ENCODE measurements at places on chromosomes 2 and 18.
A peak's percentile ranks its signal among the peaks of the same experiment; 100 is the strongest.

DNA sequence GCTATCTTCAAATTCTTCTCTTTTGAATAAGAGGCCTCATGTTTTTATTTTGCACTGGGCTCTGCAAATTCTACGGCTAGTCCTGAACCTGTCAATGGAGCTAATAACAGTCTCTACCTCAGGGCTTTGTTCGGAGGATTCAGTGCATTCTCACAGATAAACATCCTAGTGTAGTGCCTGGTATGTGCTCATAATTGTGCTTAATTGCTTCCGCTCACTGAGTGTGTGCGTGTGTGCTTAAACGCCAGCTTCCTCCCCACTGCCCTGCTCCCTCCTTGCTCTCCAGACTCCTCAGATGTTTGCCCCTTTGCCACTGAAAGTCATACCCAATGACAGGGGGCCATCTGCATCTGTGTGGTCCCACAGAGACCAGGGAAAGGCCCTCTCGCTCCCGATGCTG is 6.7 kb downstream of the GYPC start:
- DNase-seq: no peak

DNA sequence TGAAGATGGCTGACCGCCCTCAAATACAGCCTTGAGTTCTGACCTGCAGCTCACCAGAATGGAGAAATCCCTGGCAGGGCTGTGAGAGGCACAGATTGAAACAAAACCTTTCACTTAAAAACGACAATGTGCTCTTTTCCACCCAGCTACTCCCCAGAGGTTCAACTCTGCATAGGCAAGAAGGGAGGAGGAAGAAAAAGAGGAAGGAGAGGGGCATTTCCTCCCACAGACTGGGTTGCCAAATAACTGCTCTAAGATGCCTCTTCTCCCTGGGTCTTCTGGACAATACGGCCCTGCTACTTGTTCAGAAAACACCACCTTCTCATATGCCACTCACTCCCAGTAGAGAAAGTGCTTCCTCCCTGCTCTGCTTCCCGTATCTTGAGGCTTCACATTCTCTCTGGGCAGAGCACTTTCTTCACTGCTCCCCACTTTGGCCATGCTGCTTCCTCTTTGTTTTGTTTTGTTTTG is 136.4 kb upstream of the SLC1A4 start:
- no peak for DNase-seq

GRCh38 chr2:235461763-235462414 is 32.0 kb upstream of the AGAP1 start:
- DNase-seq: no peak

DNA sequence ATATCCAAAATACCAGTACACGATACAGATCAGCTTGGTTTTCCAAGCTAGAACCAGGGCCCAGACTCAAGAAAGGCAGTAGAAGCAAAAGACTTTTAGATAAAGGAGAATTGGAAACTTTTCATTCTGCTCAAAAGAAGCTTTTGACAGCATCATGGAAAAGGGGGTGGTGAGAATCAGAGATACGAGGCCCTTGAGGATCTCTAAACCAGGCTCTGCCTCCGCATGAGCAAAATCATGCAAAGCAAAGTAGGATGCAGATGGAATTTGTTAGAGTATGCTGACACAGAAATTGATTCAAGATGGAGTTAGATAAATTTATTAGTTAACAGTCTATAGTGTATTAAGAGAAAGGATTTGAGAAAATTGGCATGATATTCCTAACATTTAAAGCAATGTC is 39.8 kb downstream of the FAM98A start:
- DNase-seq: peak; percentile 20

DNA sequence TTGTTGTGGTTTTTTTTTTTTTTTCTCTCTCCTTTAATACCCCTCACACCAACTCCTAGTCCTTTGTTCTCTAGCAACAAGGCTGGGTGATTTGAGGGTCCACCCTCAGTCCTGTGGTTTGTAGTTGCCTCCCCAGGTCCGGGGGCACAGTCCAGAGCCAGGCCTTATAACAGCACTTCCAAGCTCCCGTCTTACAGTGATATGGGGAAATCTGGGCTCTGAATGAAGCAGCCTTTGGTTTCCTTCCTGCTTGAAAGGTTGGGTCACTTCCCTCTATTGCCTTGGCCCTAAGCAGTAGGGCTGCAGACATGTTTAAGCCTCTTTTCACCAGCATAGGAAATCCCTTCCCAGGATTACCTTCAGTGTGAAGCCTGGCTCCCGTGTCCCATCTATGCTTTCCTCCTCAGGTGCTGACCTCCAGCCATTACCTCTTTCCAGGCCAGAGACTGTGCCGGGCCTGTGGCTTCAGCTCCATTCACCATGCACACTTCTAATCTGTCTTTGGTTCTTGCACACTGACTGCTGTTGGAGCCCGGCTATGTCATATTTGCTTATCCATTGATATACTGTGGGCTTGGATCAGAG is 21.2 kb upstream of the NTSR2 start:
- no peak for DNase-seq

GRCh38 chr2:139585101-139585500 is 804.9 kb upstream of the NXPH2 start:
- DNase-seq: no peak

GRCh38 chr18:12326711-12327460 is 18.8 kb downstream of the TUBB6 start:
- DNase-seq: no peak

GRCh38 chr2:172181840-172182239 is 79.1 kb upstream of the DLX2 start:
- no peak for DNase-seq

GRCh38 chr2:146730882-146731281 is 1113.9 kb upstream of the ACVR2A start:
- peak; percentile 9 for DNase-seq

DNA sequence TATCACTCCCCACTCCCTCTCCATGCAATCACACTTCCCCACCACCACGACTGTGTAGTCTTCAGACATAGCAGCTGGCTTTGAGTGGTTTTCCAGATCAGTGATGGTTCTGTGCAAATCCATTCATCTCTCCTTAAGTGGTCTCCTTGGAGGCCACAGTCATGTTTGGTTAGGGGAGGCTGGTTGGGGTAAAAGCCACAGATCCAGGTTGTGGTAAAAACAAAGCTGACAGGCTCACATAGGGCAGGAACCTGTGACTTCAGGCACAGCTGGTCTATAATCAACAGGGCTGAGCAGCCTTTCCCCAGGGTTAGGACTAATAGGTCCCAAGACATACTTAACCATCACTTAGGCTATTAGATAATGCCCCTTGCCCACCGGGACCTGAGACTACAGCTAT is 46.2 kb upstream of the FZD7 start:
- no peak for DNase-seq

DNA sequence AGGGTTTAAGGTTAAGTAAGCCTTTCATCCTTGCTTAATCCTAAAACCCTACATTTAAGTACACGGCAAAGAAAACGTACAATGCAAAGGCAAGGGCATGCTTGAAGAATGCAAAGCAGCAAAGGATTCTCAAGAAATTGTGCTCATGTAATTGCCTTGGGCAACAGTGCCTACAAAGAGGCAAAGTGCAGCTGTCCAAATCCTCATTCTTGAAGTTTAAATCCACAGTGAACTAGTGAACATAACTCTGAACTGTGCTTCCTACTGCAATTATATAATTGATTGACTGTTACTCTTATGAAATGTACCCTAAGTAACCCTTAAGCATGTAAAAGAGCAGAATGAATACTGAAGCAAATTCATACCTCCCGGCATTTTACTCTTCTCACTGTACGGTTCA is 85.4 kb downstream of the MAP3K20 start:
- no peak for DNase-seq

DNA sequence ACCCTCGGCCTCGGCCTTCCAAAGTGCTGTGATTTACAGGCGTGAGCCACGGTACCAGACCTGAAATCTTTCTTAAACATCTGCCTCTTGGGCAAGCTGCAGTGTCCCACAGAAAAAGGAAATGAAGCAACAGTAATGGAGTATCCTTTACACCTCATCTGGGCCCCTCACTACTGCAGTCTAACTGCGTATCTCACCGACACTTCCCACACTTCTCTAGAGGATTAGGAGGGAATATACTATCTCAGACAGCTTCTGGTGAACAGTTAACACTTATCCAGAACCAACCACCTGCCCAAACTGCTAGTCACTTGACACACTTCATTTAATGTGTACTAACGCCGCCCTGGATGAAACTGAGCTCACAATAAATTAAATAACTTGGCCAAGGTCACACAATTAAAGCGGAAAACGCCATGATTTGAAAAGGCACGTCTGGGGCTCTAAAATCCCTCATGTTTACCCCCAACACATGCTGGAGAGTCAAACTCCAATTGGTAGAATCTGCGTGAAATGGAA is 993 bp downstream of the COX7A2L start:
- no peak for DNase-seq

- peak; percentile 28 for DNase-seq
These were observed 57.3 kb upstream of the CYP26B1 start for GRCh38 chr2:72204786-72205503.

- no peak for DNase-seq
These were observed 27.2 kb downstream of the SERPINE2 start for GRCh38 chr2:224011837-224012236.

GRCh38 chr18:3596637-3597384 is 146.8 kb downstream of the TGIF1 start:
- DNase-seq: no peak

DNA sequence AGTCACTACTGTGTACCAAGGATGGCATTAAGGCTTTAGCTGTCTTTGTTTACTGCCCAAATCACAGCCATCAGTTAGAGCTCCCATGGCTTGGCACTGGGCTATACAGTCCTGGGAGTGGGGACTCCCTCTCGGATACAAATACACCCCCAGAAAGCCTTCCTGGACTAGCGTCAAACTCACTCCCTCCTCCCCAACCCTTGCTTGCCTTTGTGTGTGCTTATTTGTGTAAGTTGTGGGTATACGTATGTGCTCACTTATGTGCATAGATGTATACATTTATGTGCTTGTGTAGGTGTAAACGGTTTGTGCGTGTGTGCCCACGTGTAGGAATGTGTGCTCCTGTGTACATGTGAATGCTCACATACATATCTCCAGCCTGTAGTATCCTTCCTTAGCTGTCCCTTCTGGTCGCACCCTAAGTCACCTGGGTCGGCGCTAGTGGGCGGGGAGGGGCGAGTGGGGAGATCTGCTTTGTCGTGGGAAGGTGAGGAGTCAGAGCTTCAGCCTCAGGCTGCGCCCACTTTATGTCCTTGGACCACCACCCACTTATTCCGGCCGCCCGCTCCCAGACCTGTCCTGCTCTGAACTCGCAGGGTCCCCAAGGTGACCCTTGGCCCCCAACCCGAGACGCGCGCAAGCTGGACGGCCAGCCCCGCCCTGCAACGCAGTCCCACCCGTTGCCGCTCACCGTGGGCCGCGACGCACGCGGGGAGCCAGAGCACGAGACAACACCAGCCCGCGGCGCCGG is 461 bp downstream of the PRADC1 start:
- DNase-seq: no peak

DNA sequence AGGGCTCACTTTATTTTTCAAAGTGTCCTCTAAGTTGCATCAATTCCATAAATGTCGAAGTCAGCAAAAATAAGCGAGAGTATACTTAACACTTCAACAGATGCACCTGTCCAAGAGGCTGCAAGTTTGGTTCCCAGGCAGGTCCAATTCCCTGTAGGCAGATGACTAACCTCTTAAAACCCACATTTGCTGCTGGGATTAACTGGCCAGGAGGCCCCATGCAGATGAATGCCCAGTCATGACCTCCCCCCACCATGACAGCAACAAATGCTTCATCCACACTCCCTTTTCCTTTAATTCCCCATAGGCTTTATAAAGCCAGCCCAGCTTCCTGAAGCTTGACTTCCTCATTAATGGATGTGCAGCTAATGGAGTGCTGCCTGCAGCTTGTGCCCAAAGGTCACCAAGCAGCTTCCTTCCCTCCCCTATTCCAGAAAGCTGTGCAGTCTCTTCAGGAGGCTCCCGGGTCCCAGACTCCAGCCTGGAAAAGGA is 35.7 kb downstream of the REEP1 start:
- peak; percentile 31 for DNase-seq

- no peak for DNase-seq
These were observed 271.0 kb upstream of the GALNT5 start for GRCh38 chr2:156986339-156986988.

DNA sequence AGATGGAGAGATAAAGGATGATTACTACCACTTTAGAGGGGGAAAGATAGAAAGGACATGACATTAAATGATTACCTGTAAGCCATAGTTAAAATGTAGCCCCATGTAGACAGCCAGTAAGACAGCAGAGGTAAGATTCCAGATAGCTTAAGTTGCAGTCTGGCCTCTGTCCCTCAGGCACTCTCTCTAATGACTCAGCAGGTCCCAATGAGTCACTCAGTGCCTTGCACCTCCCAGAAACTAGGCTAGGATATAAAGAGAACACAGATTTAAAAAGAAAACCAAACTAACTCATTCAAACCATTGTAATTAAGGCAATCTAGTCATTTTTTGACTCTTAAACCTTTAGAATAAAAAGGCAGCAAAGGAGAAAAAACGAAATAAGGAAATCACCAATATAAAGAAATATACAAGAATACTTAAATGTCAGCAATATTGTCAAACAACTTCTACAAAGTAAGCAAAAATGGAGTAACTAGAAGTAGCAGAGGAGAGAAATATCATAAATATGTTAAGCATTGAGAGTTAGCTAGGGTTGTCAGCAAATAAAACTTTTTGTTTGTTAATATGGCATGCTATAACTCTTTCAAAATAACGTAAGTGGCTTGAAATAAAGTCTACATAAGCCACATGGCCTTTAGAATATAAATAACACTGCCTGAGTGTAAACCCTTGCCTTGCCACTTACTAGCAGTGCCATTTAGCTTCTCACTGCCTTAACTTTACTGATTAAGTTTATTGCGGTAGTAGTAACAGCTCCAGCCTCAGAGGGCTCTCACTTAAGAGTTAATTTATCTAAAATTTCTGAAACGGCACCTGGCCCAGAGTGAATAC is 48.5 kb downstream of the SOCS6 start:
- peak; percentile 86 for DNase-seq

GRCh38 chr2:54557601-54558187 is 101.6 kb downstream of the SPTBN1 start:
- no peak for DNase-seq

GRCh38 chr18:56748698-56749268 is 97.6 kb downstream of the WDR7 start:
- DNase-seq: peak; percentile 48

DNA sequence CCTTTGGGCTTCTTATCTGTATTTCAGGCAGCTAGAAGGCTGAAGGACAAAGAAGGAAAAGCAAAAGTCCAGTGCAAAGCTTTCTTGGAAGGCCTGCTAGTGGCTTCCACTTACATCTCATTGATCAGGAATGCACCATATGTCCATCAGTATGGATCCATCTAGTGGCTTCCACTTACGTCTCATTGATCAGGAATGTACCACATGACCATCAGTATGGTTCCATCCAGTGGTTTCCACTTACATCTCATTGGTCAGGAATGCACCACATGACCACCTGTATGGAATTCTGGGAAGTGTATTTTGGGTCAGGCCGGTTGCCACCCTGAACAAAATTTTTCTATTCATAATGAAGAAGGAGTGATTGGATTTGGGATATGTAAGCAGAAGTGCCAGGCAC is 70.6 kb downstream of the LYPD6 start:
- DNase-seq: peak; percentile 85

GRCh38 chr2:96320728-96321622 is 4.1 kb upstream of the ITPRIPL1 start:
- peak; percentile 22 for DNase-seq

- peak; percentile 23 for DNase-seq
These were observed 48.0 kb downstream of the SERPINB8 start for GRCh38 chr18:64017870-64018269.

All from fibroblast of upper back skin (primary cell).